ENCODE measurements at places on chromosomes 16 and 17. TPM values are rescaled to one million over a fixed set of nuclear protein-coding genes. Genes with fewer than 3 reads are reported as not detected.

THOC6 gene
- 18.8 TPM for total RNA-seq

PIK3R6 gene
- total RNA-seq, result 0.89 TPM

DNA sequence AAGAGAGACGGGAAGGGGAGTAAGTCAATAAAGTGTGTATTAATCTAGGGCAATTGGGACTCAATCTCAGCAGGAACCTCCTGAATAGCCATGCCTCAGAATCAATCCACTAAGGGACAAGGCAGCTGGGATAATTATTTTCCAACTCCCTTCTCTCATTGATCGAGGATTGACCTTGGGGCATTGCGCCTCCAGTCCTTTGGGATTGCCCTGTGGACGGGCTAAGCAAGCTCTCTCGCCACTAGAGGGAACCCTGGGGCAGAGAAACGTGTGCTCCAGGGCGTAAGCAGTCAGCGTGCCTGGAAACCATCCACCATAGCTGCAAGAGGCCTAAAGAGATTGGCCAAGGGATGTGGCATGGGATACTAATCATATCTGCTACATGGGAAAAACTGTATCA, 53.9 kb upstream of the ERCC4 start:
- DNase-seq, result peak; percentile 76

- DNase-seq, result no peak
These were observed 2.1 kb downstream of the RGS9 start for GRCh38 chr17:65139101-65139764.

UTS2R gene
- total RNA-seq, result not detected

- no peak for DNase-seq
These were observed 313.7 kb downstream of the SEC14L1 start for GRCh38 chr17:77454242-77455095.

MAPK8IP3 gene
- 55.2 TPM for total RNA-seq

- no peak for DNase-seq
These were observed 40.1 kb downstream of the SCNN1B start for GRCh38 chr16:23342083-23342640.

GRCh38 chr16:65704866-65705265, 583.0 kb upstream of the CDH11 start:
- no peak for DNase-seq

DNA sequence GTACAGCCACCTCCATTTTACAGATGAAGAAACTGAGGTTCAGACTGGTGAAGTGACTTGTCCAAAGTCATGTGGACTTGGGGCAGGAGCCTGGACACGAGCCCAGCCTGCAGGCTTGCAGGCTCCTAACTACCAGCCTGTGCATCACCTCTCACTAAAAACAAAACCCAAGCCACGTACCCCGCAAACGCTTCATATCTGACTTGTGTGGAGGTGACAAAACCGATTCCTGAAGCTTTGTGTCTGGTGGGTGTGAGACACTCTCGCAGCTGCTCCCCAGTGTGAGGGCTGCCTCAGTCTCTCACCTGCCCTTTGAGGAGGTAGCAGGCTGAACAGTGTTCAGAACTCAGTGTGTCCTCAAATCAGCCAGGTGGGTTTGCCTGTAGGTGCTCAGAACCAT, 8.4 kb downstream of the HNF1B start:
- peak; percentile 12 for DNase-seq

DNA sequence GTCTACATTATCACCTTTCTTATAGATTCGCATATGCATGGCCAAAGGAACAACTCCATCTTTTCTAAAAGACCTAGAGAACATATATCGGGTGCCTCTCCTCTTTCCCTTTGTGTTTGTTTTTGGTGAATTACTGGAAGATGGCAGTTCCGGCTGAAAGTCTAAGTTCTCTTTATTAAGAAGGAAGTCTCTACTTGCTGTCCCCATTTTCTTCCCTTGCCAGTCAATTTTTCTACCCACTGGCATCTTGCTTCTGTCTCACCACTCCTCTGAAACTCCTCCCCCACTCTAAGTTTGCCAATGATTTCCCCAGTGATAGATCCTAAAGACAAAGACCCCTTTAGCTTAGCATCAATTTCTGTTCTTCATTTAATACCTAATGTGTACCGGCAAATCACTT, 93.9 kb upstream of the CORO6 start:
- DNase-seq, result no peak

GCGR gene
- 0.67 TPM for total RNA-seq
